Testis (tissue), 5 donors: ENCODE measurements at places on chromosomes 7 and 10. TPM values are rescaled to one million over a fixed set of nuclear protein-coding genes. Genes with fewer than 3 reads are reported as not detected.

Gene ANTXRL
- total RNA-seq: 10.7 TPM

GRCh38 chr7:15836041-15836440, 149.6 kb upstream of the MEOX2 start:
- DNase-seq: no peak

- no peak for DNase-seq
These were observed 4.4 kb downstream of the CD36 start for GRCh38 chr7:80642871-80643270.

DNA sequence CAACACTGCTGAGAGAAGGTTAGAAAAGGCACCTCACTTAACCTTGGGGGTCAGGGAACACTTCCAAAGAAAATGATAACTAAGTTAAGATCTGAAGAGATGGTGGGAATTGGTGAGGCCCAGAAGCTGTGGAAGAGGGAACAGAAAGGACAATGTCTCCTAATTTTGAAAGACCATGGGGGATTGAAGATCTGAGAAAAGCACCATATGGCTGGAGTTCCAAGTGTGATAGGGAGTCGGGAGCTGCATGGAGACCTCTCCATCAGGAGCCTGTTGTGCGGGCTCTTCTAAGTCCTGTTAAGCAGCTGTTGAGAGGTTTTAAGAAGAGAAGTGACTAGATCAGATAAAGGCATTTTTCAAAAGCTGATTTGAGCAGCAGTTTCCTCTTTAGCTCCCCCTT, 254.3 kb downstream of the CDK14 start:
- no peak for DNase-seq

Gene EBF3
- total RNA-seq: 6.0 TPM

- DNase-seq: no peak
These were observed 475.3 kb upstream of the NRP1 start for GRCh38 chr10:33809732-33810131.

Gene MRLN
- total RNA-seq: not detected

Gene SORBS1
- 38.8 TPM for total RNA-seq

Gene ADAMTS14
- total RNA-seq: 0.93 TPM

Gene DRGX
- not detected for total RNA-seq

- DNase-seq: no peak
These were observed 19.5 kb upstream of the PLPP4 start for GRCh38 chr10:120437541-120437940.

Gene SPDYE1
- total RNA-seq: 7.3 TPM

Gene FAM25C
- total RNA-seq: not detected

DNA sequence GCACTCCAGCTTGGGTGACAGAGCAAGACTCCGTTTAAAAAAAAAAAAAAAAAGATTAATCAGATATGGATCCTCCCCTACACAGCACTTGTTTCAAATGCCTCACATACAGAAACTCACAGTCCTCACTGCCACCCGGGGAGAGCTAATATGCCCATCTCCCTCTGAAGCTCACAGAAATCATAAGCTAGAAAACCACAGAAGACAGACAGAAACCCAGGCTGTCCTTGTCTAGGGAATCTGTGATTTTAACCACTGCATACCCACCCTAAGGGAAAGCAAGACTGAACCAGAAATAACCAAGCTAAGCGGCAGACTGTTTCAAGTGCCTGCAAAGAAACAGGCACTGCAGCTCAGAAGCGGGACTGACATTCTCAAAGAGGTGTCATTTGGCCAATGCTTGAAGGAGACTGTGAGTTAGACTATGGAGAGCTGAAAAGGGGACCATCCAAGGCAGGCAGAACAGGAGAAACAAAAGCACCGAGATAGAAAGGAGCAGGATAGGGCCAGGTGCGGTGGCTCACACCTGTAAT, 37.6 kb downstream of the SLC37A3 start:
- no peak for DNase-seq

- no peak for DNase-seq
These were observed 12.7 kb downstream of the RPP30 start for GRCh38 chr10:90884431-90884830.

DNA sequence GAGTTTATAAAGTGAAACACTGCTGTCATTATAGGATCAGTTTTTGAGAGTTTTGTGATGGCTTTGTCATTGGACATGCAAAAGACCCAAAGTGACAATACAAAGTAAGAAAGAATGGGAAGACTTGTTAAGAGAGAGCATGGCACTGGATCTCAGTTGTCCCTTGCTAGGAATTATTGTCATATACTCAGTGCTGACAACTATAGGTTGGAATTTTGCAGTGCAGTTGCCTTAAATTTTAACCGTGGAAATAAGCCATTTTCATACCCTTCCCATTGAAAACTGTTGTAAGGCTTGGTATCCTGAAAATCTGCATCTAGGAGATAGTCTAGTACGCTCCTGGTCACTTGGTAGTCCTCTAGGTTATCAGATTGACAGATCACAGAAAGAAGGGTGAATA, 1156.7 kb downstream of the GATA3 start:
- DNase-seq: no peak

- DNase-seq: no peak
These were observed 1106.2 kb downstream of the NRG3 start for GRCh38 chr10:82981137-82981723.

Gene AMPH
- total RNA-seq: 7.6 TPM
